ENCODE measurements at places on chromosomes 1 and 21. TPM values are rescaled to one million over a fixed set of nuclear protein-coding genes. Genes with fewer than 3 reads are reported as not detected.
A peak's percentile ranks its signal among the peaks of the same experiment; 100 is the strongest.

NBPF8 gene
- 20.8 TPM for total RNA-seq

- no peaks in the 10 kb centered on the region for H3K36me3 ChIP-seq
- peaks cover 4% of the 10 kb centered on the region for H3K27me3 ChIP-seq
- no peak overlapping the region for H3K27ac ChIP-seq
- H3K4me1 ChIP-seq, result no peaks in the 10 kb centered on the region
- DNase-seq, result no peak
Measured at GRCh38 chr1:93005252-93005598, 44.0 kb upstream of the DIPK1A start.

GRCh38 chr1:17861685-17862084, 106.6 kb downstream of the ACTL8 start:
- DNase-seq, result no peak
- no peaks in the 10 kb centered on the region for H3K4me1 ChIP-seq
- peaks cover 2% of the 10 kb centered on the region for H3K27me3 ChIP-seq
- no peak overlapping the region for H3K27ac ChIP-seq
- no peak overlapping the region for H3K4me3 ChIP-seq

DNA sequence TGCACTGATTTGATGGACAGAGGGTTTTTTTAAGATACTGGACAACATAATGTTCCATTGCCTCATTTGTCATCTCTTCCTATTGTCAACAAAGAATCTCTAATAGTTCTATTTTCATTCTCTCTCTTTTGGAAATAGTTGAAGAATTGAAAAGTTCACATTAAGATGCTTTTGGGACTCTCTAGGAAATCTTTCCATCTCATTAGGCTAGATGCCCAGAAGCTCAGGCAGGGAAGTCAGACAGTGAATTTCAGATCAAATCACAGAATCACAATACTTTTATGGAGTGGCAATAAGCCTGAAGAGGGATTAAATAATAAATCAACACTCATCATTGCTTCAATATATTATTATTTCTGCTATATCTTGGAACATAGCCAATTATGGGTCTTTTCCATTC, 29.2 kb downstream of the NEGR1 start:
- no peaks in the 10 kb centered on the region for H3K4me1 ChIP-seq
- no peak overlapping the region for H3K27ac ChIP-seq
- DNase-seq, result no peak
- H3K4me3 ChIP-seq, result no peak overlapping the region
- no peaks in the 10 kb centered on the region for H3K36me3 ChIP-seq

DNA sequence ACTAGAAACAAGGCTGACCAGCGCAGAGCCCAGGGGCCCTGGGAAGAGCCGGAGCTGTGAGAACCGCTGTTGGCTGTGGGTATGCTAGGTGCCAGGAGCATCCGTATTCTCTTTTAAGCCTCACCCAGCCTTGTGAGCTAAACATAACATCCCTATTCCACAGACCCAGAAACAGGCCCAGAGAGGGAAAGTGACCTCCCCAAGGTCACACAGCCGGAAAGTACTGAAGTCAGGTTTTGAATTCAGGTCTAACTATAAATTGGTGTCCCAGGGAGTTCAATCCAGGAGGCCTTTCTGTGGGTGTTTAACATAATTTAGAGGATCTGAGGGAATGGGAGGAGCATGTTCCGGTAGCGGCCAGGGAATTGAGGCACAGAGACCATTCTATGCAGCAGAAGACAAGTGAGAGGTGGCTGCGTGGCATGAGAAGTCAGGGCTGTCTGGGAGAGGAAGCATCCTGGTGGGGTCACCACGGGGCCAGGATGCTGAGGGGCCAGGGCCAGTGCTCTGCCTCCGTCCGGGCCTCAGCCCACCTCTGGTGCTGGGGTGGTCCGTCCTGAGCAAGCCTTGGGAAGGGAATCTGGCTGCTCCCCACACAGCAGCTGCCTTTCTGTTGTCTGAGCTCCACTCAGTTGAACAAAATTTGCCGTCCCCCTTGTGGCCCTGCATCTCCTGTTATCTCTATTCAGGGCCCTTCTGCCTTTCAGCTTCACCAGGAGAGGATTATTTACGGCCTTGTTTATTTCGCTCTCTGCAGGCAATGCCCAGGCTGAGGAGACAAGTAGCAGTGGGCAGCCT, 338.8 kb upstream of the VAMP3 start:
- no peak overlapping the region for H3K27ac ChIP-seq
- no peaks in the 10 kb centered on the region for H3K4me1 ChIP-seq
- no peak for DNase-seq
- H3K36me3 ChIP-seq, result no peaks in the 10 kb centered on the region
- H3K27me3 ChIP-seq, result no peaks in the 10 kb centered on the region

- H3K27ac ChIP-seq, result no peak overlapping the region
- DNase-seq, result no peak
- no peaks in the 10 kb centered on the region for H3K36me3 ChIP-seq
Measured at GRCh38 chr1:208101661-208102431, 142.3 kb downstream of the PLXNA2 start.

- peaks cover 15% of the 10 kb centered on the region for H3K4me1 ChIP-seq
- DNase-seq, result no peak
- no peak overlapping the region for H3K4me3 ChIP-seq
- no peaks in the 10 kb centered on the region for H3K27me3 ChIP-seq
- peaks cover 39% of the 10 kb centered on the region for H3K36me3 ChIP-seq
Measured at GRCh38 chr1:180950321-180950720, 37.6 kb downstream of the KIAA1614 start.

GRCh38 chr1:5979536-5980313, 12.5 kb downstream of the NPHP4 start:
- peaks cover 9% of the 10 kb centered on the region for H3K36me3 ChIP-seq
- no peak for DNase-seq
- peaks cover 3% of the 10 kb centered on the region for H3K4me1 ChIP-seq
- no peaks in the 10 kb centered on the region for H3K27me3 ChIP-seq
- H3K4me3 ChIP-seq, result no peak overlapping the region
- no peak overlapping the region for H3K27ac ChIP-seq

- no peak overlapping the region for H3K4me3 ChIP-seq
- peaks cover 2% of the 10 kb centered on the region for H3K27me3 ChIP-seq
- H3K4me1 ChIP-seq, result no peaks in the 10 kb centered on the region
- DNase-seq, result no peak
- H3K36me3 ChIP-seq, result no peaks in the 10 kb centered on the region
- H3K27ac ChIP-seq, result no peak overlapping the region
Measured at GRCh38 chr1:53695116-53695515, 43.8 kb downstream of the GLIS1 start.

DNA sequence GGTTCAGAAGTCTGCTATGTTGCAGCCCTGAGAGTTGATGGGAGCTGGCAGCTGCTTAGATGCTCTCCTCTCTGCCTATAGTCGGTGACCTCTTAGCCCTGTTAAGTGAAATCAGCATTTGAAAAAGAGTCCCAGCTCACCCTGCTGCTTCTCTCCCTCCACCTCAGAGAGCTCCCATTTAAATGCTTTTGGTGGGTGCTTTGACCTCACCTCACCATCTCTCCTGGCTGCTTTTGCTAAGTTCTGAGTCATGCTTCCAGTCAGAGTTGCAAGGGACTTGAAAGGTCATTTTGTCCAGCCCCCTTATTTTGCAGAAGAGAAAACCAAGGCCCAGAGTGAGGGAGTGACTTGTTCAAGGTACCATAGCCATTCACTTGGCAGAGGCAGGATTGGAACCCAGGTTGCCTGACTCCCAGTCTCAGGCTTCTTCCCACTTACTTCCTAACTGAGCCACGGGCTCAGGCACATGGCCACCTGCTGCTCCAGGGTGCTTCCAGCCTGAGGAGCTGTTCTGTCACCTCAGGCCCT, 3.3 kb downstream of the MAPKAPK2 start:
- peaks cover 66% of the 10 kb centered on the region for H3K4me1 ChIP-seq
- peaks cover 3% of the 10 kb centered on the region for H3K36me3 ChIP-seq
- H3K4me3 ChIP-seq, result peak overlapping the region; percentile 9
- peak; percentile 35 for DNase-seq

All from activated CD8-positive, alpha-beta T cell treated with anti-CD3 and anti-CD28 coated beads for 36 hours (primary cell).